RWPE2 (cell line): ENCODE measurements at places on chromosomes 7 and 10.

DNA sequence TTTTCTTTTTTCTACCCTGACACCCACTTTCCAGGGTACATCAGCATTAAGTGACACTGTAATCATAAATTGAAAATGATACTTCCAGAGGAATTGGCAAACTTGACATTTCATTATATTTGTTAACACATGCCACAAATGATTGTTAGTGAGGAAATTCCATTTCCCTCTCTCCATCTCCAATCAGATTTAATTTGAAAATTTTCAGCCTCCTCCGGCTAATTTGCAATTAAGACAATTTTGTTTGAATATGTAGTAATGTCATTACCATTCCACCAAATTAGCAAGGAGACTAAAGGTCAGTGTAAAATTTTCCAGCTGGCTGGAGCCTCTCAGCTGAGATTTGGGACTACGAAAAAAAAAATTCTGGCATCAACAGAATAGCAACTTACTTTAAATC lies 242.7 kb downstream of the FOXP2 start:
- H3K27me3 ChIP-seq: no peaks in the 10 kb centered on the region
- H3K4me1 ChIP-seq: no peaks in the 10 kb centered on the region
- no peak for DNase-seq
- no peaks in the 10 kb centered on the region for H3K36me3 ChIP-seq
- H3K27ac ChIP-seq: no peak overlapping the region
- H3K4me3 ChIP-seq: no peak overlapping the region

DNA sequence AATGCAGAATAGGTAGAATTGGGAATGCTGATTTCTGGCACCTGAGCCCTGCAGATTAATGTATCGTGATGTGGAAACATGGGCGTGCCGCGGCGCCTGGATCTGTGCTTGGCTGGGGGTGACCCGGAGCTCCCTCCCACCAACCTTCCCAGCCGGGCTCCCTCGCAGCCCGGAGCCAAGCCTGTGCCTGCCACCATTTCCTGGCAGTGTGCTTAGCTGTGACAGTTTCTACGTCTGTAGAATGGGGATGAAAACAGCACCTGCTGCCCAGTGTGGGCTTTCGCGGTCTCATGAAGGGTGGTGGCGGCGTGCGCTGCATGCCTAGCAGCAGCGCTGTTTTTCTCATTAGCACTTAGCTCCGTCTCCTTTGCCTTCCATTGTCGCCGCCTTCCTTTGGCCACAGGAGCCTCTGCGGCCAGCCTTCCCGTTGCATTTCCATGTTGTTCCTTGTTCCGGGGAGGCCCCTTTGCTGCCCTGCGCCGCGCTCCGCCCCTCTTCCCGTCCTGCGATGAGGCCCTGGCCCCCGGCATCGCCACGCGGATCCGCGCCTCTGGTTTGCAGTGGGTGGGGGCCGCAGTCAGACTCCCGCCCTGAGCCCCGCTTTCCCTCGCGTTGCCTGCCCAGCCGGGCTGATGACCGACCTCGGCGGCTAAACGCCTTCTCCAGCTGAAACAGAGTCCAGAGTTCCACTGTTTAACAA lies 84.2 kb downstream of the CUL1 start:
- DNase-seq: no peak
- H3K4me3 ChIP-seq: peak overlapping the region; percentile 14
- peaks cover 51% of the 10 kb centered on the region for H3K36me3 ChIP-seq
- H3K27ac ChIP-seq: peak overlapping the region; percentile 49
- H3K4me1 ChIP-seq: peaks cover 15% of the 10 kb centered on the region

DNA sequence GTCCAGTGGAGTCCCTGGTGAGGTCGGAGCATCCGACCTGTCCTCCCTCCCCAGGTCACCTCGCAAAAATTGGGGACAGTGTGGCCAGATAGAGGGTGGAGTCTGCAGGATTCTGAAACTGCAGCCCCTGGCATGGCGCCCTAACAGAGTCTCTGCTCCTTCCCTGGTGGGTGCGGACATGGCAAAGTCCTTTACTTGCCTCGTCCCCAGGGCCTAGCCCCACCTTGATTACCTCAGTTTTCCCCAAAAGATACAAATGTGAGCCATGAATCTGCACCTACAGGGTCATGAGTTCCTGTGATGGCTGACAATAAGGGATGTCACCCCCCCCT lies 47.7 kb downstream of the NPVF start:
- no peak overlapping the region for H3K27ac ChIP-seq
- no peaks in the 10 kb centered on the region for H3K27me3 ChIP-seq
- H3K36me3 ChIP-seq: no peaks in the 10 kb centered on the region

DNA sequence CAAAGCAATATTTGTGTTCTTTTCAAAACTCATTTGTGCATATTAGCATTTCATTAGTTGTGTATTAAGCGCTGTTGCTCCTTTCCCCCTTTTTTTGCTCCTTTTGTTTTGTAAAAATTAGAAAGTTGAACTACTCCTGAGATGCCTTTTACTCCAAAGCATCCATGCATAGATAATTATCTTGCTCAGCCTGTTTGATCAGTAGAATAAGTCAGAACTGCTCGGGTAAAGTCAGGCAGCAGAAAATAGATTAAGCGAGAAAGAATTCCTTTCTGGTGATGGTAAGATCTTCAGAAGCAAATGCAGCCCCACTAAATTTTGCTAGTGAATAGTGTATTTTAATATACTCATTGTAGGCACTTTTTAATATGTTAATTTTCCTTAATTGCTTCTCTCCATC lies 227.1 kb downstream of the TEX36 start:
- H3K36me3 ChIP-seq: no peaks in the 10 kb centered on the region
- no peak for DNase-seq
- peaks cover 4% of the 10 kb centered on the region for H3K27me3 ChIP-seq
- no peak overlapping the region for H3K27ac ChIP-seq

- no peak for DNase-seq
- H3K36me3 ChIP-seq: 0 out of 2 replicates have a peak, but pooled peaks cover 6% of the 10 kb centered on the region
- peaks cover 22% of the 10 kb centered on the region for H3K4me1 ChIP-seq
Observed at GRCh38 chr10:34798654-34799053, 16.4 kb downstream of the PARD3 start.

DNA sequence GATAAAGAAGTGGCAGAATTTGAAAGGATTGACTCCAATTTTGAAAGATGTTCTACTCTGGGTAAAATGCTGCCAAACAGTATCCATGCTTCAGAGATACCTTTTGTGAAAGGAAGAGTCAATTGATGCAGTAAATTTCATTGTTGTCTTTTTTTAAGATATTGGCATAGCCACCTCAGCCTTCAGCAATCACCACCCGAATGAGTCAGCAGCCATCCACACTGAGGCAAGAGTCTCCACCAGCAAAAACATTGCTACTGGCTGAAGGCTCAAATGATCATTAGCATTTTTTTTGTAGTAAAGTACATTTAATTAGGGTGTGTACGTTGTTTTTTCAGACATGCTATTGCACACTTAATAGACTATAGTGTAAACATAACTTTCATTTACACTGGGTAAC lies 31.7 kb upstream of the CYP26C1 start:
- H3K27ac ChIP-seq: no peak overlapping the region
- DNase-seq: no peak
- no peaks in the 10 kb centered on the region for H3K27me3 ChIP-seq
- H3K4me1 ChIP-seq: peaks cover 10% of the 10 kb centered on the region

DNA sequence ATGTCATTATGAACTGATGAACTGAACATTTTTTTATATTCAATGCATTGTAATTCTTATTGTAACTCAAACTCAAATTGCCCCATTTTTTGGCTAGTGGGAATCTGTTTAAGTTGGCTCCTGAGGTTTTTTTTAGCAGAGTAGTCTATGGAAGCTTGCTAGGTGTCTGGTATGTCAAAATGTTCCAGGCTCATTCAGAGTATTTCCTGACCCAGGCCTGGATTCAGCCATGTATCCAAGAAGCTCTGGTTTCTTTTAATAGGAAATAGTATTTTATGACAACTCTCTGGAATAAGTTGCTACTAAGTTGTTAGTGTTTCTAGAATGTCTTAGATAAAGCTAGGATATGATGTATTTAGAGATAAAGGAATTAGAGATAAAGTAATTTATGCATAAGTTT lies 288.0 kb downstream of the ARL4A start:
- no peaks in the 10 kb centered on the region for H3K36me3 ChIP-seq

DNA sequence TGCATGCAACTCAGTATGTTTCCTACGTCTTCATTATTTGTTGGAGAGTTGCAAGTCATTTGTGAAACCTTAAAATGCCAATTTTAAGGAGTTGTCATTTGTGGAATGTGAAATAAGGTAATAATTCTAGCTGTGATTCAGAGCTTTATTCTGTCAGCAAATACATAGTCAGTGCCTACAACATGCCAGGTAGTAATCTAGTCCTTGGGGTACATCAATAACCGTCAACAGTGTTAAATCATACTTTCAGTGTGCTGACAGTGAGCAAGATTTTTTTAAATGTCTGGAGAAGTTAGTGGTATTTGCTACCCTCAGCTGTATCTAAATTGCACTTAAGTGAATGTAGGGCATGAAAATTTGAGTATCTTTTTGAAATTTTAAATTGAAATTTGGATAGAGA lies 36.7 kb downstream of the MPLKIP start:
- DNase-seq: no peak
- no peaks in the 10 kb centered on the region for H3K27me3 ChIP-seq
- peaks cover 32% of the 10 kb centered on the region for H3K36me3 ChIP-seq
- H3K4me1 ChIP-seq: no peaks in the 10 kb centered on the region
- H3K27ac ChIP-seq: no peak overlapping the region

GRCh38 chr7:55086413-55087201 lies 67.8 kb downstream of the EGFR start:
- DNase-seq: no peak
- peak overlapping the region; percentile 61 for H3K27ac ChIP-seq
- peaks cover 90% of the 10 kb centered on the region for H3K36me3 ChIP-seq
- no peak overlapping the region for H3K4me3 ChIP-seq
- H3K4me1 ChIP-seq: peaks cover 34% of the 10 kb centered on the region

GRCh38 chr7:149415391-149416071 lies 45.3 kb downstream of the ZNF777 start:
- H3K36me3 ChIP-seq: no peaks in the 10 kb centered on the region
- no peak overlapping the region for H3K4me3 ChIP-seq
- no peaks in the 10 kb centered on the region for H3K4me1 ChIP-seq
- H3K27me3 ChIP-seq: peaks cover 4% of the 10 kb centered on the region

GRCh38 chr7:32171248-32171647 lies 101.0 kb upstream of the PDE1C start:
- H3K36me3 ChIP-seq: no peaks in the 10 kb centered on the region
- H3K4me3 ChIP-seq: no peak overlapping the region
- no peak overlapping the region for H3K27ac ChIP-seq
- H3K27me3 ChIP-seq: no peaks in the 10 kb centered on the region
- no peak for DNase-seq

DNA sequence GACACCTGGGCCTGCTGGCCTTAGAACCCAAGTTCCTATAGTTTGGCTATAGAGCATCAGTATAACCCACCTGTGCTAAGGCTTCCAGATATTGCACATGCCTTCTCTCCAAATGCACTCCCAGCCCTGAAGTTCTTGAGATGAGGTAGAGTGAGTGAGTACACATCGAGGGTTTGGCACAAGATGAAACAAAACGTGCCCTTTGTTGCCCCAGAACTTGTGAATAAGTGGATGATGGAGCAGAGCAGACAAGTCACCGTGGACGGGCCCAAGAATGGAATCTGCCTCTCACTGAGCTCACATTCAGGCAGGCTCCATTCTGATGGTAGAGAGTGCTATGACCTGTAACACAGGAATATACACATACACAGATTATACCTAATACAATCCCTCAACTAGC lies 73.0 kb upstream of the STK17A start:
- H3K4me3 ChIP-seq: no peak overlapping the region
- DNase-seq: no peak
- H3K36me3 ChIP-seq: no peaks in the 10 kb centered on the region
- H3K4me1 ChIP-seq: no peaks in the 10 kb centered on the region
- no peak overlapping the region for H3K27ac ChIP-seq

DNA sequence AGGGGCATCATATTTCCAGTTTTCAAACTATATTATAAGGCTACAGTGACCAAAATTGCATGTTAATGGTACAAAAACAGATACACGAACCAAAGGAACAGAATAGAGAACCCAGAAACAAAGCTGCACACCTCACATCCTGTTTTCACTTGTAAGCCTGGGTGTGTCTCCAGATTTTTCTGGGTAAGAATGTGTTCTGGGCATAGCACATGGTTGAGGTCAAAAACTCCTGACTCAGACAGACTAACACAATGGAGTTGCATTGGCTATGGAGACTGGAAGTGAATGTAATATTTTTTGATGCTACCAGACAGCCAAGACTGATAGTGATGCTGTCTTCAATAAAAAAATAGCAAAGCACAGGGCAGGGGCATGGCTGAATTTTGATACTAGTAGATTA lies 1175.2 kb downstream of the NXPH1 start:
- DNase-seq: no peak
- H3K4me3 ChIP-seq: no peak overlapping the region

DNA sequence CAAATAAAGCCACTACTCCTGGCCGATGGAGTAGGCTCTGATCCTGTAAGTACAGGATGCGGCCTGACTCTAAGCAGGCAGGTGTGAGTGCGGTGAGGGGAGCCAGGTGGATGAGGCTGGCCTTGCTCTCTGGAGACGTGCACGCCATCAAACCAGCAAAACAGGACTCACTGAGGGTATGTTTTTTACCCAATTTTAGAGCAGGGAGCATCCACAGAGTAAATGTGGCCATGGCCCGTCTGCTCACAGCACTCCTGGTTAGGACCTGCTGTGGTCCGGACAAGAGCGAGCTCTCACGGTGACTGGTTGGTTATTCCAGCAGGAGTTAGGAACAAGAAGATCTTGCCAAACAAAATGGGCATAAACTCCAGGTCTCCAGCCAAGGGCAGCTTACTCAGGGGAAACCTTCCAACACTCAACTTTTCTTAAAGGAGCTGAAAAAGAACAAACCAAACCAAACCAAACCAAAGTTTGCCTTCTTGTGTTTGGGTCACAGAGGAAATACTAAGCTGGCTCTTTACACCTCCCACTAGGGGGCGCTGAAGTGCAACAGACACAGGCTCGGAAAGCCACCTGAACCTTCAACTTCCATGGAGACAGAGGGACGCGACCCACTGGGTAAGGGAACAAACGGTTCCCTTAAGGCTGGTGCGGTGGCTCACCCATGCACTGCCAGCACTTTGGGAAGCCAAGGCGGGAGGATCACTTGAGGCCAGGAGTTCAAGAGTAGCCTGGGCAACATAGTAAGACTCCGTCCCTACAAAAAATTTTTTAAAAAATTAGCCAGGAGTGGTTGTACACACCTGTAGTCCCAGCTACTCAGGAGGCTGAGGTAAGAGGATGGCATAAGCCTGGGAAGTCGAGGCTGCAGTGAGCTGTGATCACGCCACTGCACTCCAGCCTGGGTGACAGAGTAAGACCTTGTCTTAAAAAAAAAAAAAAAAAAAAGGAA lies 122.4 kb downstream of the CLEC2L start:
- no peaks in the 10 kb centered on the region for H3K27me3 ChIP-seq
- H3K4me1 ChIP-seq: no peaks in the 10 kb centered on the region
- no peak for DNase-seq
- H3K27ac ChIP-seq: no peak overlapping the region
- peaks cover 6% of the 10 kb centered on the region for H3K36me3 ChIP-seq
